NCI-H2081 (cell line): ENCODE measurements at places on chromosomes 16 and 17.

- no peak for DNase-seq
Measured at GRCh38 chr17:33751702-33752065, 458.6 kb upstream of the ASIC2 start.

GRCh38 chr16:4947722-4948503 is 10.2 kb upstream of the SEC14L5 start:
- DNase-seq = peak; percentile 90

DNA sequence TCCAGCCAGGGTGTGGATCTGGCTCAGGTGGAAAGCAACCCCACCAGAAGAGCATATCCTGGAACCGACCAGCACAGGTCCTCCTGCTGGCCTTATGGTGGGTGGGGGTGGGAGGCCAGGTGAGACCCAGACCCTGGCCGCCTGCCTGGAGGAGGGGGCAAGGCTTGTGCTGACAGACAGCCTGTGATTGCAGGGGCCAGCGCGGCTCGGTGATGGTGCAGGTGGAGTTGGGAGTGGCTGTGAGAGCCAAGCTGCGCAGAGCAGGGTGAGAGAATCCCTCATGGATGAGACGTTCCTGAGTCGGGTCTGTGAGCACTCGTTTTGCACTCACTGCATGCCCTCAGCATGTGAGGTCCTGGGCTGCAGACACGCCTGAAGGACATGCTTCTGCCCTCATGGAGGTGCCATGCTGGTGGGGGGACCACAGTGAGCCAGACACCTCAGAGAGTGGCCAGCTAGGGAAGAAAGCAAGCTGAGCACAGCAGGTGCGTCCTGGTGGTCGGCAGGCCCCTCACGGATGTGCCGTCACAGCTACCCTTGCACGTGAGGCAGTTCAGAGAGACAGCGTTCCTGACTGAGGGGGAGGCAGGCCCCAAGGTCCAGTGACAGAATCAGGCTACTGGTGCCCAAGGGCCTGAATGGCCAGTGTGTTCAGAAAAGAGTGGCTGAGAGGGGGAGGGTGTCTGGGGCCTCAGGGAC is 3.8 kb upstream of the KCNJ12 start:
- no peak for DNase-seq

GRCh38 chr16:65781363-65781762 is 585.1 kb upstream of the CDH5 start:
- no peak for DNase-seq

DNA sequence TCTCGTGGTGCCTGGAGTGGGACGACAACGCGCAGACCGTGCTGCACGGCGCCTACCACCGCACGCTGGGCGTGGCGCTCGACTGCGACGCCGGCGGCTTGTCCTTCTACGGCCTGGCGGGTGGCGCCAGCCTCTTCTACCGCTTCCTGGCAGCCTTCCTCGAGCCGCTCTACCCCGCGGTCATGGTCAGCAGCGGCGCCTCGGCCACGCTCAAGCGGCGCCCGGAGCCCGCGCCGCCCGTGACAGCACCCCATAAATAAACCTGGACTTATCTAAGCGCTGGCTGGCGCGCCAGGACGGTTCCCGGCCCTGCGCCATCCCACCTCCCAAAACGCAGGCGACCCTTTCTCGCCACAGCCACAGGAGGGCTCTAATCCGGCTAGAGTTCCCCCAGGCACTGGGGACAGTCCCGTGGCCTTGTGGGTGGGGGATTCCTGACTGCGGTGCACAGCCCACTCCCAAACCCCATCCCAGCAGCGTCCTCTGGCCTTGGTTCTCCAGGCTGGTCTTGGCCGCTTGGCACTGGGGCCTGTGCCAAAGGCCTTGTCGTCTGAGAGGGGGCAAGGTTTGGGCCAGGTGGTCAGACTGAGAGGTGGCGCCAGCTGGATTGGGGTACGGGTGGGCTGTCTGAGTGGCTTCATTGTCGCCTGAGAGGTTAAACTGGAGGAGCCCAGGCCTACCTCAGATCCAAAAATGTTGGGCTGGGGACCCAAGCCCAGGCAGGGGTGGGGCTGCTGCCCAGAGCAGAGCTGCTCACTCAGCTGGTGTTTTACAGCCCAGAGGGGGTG is 10.1 kb upstream of the SLC16A5 start:
- DNase-seq = no peak

DNA sequence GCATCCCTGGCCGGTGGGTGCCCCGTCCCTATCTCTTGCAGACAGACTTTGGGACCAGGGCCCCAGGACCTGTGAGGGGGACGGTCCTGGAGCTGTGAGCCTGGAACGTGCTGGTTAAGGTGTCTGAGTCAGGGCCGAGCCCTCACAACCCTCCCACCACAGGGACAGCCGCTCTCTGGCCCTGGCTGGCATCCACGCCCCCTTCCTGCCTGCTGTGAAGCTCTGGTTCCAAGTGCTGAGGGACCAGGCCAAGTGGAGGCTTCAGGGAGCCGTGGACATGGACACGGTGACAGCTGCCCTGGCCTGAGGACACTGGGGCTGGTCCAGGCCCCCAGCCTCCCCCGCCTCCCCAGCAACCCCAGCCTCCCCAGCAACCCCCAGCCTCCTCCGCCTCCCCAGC is 6.6 kb downstream of the TSR3 start:
- no peak for DNase-seq

GRCh38 chr17:51184124-51184523 is 17.9 kb downstream of the NME2 start:
- DNase-seq = no peak
